ENCODE measurements at places on chromosomes 3 and 15.

DNA sequence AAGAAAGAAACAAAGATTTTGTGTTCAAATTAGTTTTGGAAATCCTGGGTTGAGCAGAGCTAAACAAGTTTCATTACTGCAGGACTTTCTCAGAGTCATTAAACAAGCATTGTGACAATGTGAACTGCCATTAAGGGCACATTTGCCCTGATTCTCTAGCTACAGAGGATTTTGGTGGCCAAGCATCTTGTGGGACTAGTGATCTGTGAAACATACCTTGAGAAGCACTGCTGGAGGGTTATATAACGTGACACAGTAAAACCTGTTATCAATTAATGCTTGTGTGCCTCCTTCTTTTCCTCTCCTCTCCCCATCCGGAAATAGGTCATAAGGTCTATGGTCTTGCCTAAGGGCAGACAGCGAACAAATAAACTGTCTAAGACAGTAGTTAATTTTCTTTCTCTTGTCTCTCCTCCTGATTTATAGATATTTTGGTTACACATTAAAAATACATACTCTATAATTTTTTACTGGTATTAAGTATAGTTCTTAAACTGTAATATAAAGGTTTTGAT, 167.3 kb upstream of the NANOGP8 start:
- no peak for DNase-seq

GRCh38 chr3:132164469-132165092, 129.8 kb upstream of the CPNE4 start:
- DNase-seq = no peak

DNA sequence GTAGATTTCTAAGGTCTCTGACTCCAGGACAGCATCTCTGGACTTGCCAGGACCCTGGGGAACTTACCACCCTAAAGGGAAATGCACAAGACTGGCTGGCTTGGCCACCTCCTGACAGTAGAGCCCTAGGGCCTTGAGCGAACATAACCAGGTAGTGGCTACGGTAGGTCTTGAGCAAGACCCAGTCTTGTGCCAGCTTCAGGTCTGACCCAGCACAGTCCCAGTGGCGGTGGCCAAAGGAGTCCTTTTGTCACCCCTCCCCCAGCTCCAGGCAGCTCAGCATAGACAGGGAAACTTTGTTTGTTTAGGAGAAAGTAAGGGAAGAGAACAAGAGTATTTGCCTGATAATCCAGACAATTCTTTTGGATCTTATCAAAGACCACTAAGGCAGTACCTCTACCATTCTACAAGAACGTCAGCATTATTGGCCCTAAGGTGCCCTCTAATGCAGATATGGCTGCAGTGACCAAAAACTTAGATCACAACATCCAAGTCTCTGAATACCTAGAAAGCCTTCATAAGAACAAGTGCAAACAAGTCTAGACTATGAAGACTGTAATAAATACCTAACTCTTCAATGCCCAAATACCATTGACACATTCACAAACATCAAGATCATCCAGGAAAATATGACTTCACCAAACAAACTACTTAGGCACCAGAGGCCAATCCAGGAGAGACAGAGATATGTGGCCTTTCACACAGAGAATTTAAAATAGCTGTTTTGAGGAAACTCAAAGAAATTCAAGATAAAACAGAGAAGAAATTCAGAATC, 38.7 kb upstream of the FBN1 start:
- no peak for DNase-seq

- no peak for DNase-seq
These were observed 753.4 kb downstream of the FHIT start for GRCh38 chr3:60497902-60498301.

DNA sequence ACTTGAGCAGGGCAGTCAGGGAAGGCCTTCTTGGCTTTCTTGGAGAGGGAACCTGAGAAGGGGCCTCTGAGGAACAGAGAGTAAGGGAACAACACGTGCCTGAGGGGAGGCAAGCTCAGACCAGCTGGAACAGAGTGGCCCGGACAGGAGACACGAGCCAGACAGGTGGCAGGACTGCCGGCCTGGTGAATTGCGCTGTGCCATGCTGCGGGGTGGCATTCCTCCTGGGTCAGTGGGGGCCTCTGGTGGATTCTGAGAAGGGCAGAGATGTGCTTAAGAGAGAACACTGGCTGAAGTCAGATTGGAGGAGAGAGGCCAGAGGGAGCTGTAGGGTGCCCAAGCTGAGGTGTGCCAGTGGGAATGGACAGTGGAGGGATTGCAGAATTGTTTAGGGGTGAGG, 4.9 kb downstream of the CHAC1 start:
- DNase-seq = no peak

GRCh38 chr3:21273259-21274025, 477.6 kb downstream of the ZNF385D start:
- DNase-seq = no peak

GRCh38 chr3:64502284-64502683, 185.5 kb downstream of the ADAMTS9 start:
- no peak for DNase-seq

All from CD4-positive, alpha-beta T cell treated with Interleukin-4 for 4 hours (primary cell).